H1 (cell line): ENCODE measurements at places on chromosomes 2 and 18. TPM values are rescaled to one million over a fixed set of nuclear protein-coding genes. Genes with fewer than 3 reads are reported as not detected.

DNA sequence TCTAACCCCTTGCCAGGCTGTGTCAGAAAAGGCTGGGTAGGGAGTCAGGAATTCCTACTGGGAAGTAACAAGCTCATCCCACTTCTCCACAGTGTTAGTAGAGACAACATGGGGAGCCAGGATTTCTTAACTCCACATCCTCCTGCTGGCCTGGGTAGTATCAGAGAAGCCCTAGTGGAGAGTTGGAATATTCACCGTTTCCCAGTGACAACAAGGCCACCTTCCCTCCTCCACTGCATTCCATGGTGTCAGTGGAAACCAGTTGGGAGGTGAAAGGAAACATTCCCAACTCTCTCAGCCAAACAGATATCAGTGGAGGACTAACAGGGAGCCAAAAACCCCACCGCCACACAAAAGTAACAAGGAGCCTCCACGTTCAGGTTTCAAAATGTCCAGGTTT is 41.2 kb downstream of the SRD5A2 start:
- H3K27me3 ChIP-seq = no peaks in the 10 kb centered on the region
- H3K4me1 ChIP-seq = peaks cover 3% of the 10 kb centered on the region; the same call in 1 of the 2 replicates
- H3K36me3 ChIP-seq = no peaks in the 10 kb centered on the region
- no peak for DNase-seq

The GKN1 gene
- total RNA-seq = not detected in 2 replicates

- H3K36me3 ChIP-seq = no peaks in the 10 kb centered on the region
- H3K4me1 ChIP-seq = no peaks in the 10 kb centered on the region
- no peak overlapping the region for H3K27ac ChIP-seq
- H3K27me3 ChIP-seq = no peaks in the 10 kb centered on the region
- no peak overlapping the region for H3K4me3 ChIP-seq
Measured at GRCh38 chr2:200101922-200102321, 146.5 kb downstream of the MAIP1 start.

- no peak overlapping the region for H3K27ac ChIP-seq
- H3K36me3 ChIP-seq = no peaks in the 10 kb centered on the region
- no peak overlapping the region for H3K4me3 ChIP-seq
Measured at GRCh38 chr2:71538241-71538640, 84.9 kb downstream of the DYSF start.

DNA sequence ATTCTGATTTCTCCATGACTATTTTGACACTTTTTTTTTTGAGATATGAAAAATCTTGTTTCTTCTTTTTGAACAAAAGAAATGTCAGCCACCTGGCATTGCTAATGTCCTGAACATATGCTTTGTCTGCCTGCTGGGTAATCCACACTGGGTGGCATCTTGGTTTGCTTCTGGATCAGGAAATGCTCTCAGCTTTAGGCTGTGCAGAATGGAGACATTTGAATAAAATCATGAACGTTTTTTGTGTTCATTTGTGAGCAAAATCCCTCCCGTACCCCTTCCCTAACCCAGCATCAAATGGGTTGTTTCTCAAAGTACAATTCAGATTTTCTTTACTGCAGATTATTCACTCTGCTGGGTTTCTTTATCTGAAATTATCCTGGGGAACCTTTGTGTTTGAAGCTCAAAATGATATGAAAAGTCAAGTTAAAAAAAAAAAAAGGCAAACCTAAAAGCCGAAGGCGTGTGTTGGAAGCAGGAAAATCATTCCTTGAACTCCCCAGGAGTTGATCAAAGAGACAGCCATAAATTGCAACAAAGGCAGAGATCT is 53.4 kb upstream of the KLF7 start:
- H3K27ac ChIP-seq = no peak overlapping the region
- no peaks in the 10 kb centered on the region for H3K4me1 ChIP-seq
- no peak for DNase-seq
- H3K4me3 ChIP-seq = no peak overlapping the region
- H3K27me3 ChIP-seq = no peaks in the 10 kb centered on the region
- H3K36me3 ChIP-seq = no peaks in the 10 kb centered on the region

- no peaks in the 10 kb centered on the region for H3K4me1 ChIP-seq
- no peak for DNase-seq
- H3K27ac ChIP-seq = no peak overlapping the region
- H3K4me3 ChIP-seq = no peak overlapping the region
- H3K27me3 ChIP-seq = no peaks in the 10 kb centered on the region
Measured at GRCh38 chr18:28457784-28458183, 280.9 kb upstream of the CDH2 start.

DNA sequence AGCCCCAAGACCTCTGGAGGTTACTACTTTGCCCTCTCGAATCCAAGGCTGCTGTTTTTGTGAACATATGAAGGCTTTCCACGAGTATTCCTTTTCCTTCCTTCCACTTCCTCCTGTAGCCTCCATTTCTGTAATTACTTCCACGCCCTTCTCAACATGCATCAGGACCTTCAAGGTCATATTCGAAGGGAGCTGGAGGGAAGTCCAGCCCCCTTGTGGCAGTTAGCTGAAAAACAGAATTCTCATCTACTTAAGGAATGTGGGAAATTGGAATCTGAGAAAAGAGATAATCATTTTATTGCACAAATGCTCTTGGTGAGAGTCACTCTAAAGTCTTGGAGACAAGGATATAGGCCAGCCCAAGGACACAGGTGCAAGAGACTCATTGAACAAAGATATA is 1000.2 kb downstream of the TDRD15 start:
- no peak overlapping the region for H3K27ac ChIP-seq
- no peaks in the 10 kb centered on the region for H3K27me3 ChIP-seq
- H3K4me1 ChIP-seq = no peaks in the 10 kb centered on the region
- H3K4me3 ChIP-seq = no peak overlapping the region
- DNase-seq = no peak

The RNF103 gene
- total RNA-seq = 6.0 and 7.4 TPM in 2 replicates

The ITM2C gene
- 362 and 367 TPM in 2 replicates for total RNA-seq

DNA sequence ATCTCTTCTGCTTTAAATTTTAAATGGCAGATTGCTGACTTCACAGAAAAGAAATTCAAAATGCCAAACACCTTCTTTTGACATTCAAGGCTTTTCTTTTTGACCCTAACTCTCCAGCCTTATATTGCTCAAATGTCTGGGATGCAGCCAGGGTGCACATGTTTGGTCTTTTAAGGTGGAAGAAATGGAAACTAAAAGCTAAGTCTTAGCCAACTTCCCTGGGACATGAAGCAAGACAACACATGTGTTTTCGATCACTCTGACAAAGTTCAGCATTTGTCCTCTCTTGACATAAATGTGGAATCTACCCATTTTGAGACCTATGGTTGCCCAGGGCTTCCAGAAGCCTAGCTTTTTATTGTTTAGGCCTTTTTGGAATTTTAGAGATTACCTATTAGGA is 161.6 kb downstream of the RDH14 start:
- no peaks in the 10 kb centered on the region for H3K36me3 ChIP-seq
- no peaks in the 10 kb centered on the region for H3K27me3 ChIP-seq
- no peak for DNase-seq
- H3K4me3 ChIP-seq = no peak overlapping the region
- H3K27ac ChIP-seq = no peak overlapping the region

DNA sequence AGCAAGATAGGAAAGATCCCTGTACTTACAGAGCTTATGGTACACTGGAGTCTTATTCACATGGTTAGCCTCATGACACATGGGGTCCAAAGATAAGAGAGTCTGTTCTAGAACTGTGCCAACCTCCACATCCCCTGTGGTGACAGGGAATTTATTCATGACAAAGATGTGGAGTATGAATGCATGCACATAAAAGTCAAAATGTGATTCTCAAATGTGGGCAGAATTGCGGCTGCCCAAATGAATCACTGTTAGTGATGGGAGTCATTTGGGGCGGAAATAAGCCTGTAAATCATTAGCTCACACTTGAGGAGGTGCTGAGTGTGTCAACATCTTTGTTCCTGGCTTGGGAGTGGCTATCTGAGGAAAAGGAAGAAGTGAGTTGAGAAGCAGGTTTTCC is 560.6 kb downstream of the SLC4A3 start:
- no peak for DNase-seq
- H3K4me3 ChIP-seq = no peak overlapping the region
- H3K27me3 ChIP-seq = no peaks in the 10 kb centered on the region
- no peaks in the 10 kb centered on the region for H3K36me3 ChIP-seq
- no peaks in the 10 kb centered on the region for H3K4me1 ChIP-seq

The RETREG2 gene
- 50.2 and 51.3 TPM in 2 replicates for total RNA-seq

- H3K4me1 ChIP-seq = no peaks in the 10 kb centered on the region
- H3K27me3 ChIP-seq = no peaks in the 10 kb centered on the region
- H3K36me3 ChIP-seq = no peaks in the 10 kb centered on the region
- H3K27ac ChIP-seq = no peak overlapping the region
- no peak for DNase-seq
Measured at GRCh38 chr18:39019989-39020388, 1454.4 kb upstream of the CELF4 start.

GRCh38 chr18:72316497-72316896 is 227.6 kb downstream of the CBLN2 start:
- no peaks in the 10 kb centered on the region for H3K36me3 ChIP-seq
- no peaks in the 10 kb centered on the region for H3K27me3 ChIP-seq
- no peak for DNase-seq
- H3K4me1 ChIP-seq = no peaks in the 10 kb centered on the region

- no peak for DNase-seq
- no peak overlapping the region for H3K4me3 ChIP-seq
- no peaks in the 10 kb centered on the region for H3K4me1 ChIP-seq
- no peaks in the 10 kb centered on the region for H3K27me3 ChIP-seq
- no peak overlapping the region for H3K27ac ChIP-seq
Measured at GRCh38 chr2:216881411-216881810, 21.5 kb upstream of the TNP1 start.

DNA sequence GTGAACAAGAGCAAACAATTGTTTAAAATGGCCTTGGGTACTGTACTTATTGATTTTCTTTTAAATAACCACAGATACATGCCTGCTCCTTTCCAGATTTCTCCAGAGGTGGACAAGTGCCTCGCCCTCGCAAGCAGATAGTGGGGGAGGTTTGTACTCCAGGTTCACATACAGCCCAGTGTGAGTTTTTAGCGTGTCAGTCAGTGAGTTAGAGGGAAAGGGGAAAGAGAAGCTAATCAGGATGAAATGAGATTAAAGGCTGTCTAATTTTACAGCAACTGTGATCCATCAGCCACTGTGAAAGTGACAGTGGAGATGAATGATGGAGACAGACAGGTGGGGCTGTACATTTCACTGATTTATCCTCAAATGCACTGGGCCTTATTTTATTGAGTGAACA is 74.7 kb downstream of the KLHL14 start:
- no peak overlapping the region for H3K4me3 ChIP-seq
- DNase-seq = no peak
- no peaks in the 10 kb centered on the region for H3K27me3 ChIP-seq
- H3K27ac ChIP-seq = no peak overlapping the region

- DNase-seq = no peak
- peaks cover 34% of the 10 kb centered on the region for H3K4me1 ChIP-seq
- H3K4me3 ChIP-seq = no peak overlapping the region
- H3K36me3 ChIP-seq = no peaks in the 10 kb centered on the region
- H3K27ac ChIP-seq = no peak overlapping the region
Measured at GRCh38 chr18:8617907-8618306, 8.7 kb downstream of the RAB12 start.

- H3K4me1 ChIP-seq = peaks cover 8% of the 10 kb centered on the region; the same call in 1 of the 2 replicates
- no peak overlapping the region for H3K4me3 ChIP-seq
- H3K36me3 ChIP-seq = peaks cover 2% of the 10 kb centered on the region; the same call in 1 of the 2 replicates
- H3K27me3 ChIP-seq = no peaks in the 10 kb centered on the region
- DNase-seq = no peak
- H3K27ac ChIP-seq = no peak overlapping the region
Measured at GRCh38 chr2:43228321-43228751, 1.9 kb upstream of the ZFP36L2 start.

DNA sequence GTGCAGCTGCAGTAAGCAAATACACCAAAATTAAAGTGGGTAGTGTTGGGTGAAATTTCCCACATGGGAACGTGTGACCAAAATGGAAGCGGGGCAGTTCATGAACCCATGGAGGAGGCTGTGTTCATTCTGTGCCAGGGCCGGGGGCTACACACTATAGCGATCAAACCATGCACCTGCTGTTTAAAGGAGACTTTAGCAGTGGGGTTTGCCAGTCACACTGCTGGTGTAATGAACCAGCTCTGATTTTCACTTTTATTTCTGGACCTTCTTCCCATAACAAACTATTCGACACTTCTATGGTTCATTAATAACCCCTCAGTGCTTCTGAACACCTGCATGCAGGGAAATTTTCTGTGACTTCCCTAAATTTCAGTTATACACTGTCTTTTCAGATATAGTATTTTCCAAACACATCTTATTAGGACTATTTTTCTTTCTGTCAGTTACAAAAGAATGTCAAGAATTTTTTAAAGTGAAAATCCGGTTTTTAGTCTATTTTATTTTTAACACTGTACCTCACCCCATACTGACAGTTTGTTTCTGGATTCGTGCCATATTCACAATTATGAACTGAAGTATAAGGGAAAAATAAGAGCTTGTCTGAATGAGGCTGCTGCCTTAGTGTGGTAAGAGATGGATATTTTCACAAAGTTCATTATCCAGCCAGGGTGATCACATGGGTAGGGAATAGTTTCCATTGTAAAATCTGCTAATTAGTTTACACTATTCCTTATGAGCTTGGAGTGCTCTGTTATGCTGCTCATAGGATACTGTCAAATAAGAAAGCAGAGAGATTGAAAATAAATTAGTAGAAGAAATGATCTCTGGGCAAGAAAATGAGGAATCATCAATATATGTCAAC is 111.3 kb upstream of the CAVIN2 start:
- H3K4me3 ChIP-seq = no peak overlapping the region
- no peak for DNase-seq
- H3K4me1 ChIP-seq = no peaks in the 10 kb centered on the region
- H3K27me3 ChIP-seq = no peaks in the 10 kb centered on the region
- H3K27ac ChIP-seq = no peak overlapping the region

The ATP6V1C2 gene
- 0.63 and 0.74 TPM in 2 replicates for total RNA-seq
